MCF 10A (cell line): ENCODE measurements at places on chromosomes 1 and 21. TPM values are rescaled to one million over a fixed set of nuclear protein-coding genes. Genes with fewer than 3 reads are reported as not detected.

CFHR3 gene
- not detected in 2 replicates for total RNA-seq

RUNX3 gene
- not detected in 2 replicates for total RNA-seq

GRCh38 chr1:43531906-43532584 is 1.4 kb downstream of the PTPRF start:
- peaks cover 41% of the 10 kb centered on the region for H3K4me1 ChIP-seq
- H3K27me3 ChIP-seq = no peaks in the 10 kb centered on the region
- H3K27ac ChIP-seq = peak overlapping the region; percentile 91
- peak overlapping the region; percentile 96 for H3K4me3 ChIP-seq
- no peaks in the 10 kb centered on the region for H3K36me3 ChIP-seq
- no peak for DNase-seq

DNA sequence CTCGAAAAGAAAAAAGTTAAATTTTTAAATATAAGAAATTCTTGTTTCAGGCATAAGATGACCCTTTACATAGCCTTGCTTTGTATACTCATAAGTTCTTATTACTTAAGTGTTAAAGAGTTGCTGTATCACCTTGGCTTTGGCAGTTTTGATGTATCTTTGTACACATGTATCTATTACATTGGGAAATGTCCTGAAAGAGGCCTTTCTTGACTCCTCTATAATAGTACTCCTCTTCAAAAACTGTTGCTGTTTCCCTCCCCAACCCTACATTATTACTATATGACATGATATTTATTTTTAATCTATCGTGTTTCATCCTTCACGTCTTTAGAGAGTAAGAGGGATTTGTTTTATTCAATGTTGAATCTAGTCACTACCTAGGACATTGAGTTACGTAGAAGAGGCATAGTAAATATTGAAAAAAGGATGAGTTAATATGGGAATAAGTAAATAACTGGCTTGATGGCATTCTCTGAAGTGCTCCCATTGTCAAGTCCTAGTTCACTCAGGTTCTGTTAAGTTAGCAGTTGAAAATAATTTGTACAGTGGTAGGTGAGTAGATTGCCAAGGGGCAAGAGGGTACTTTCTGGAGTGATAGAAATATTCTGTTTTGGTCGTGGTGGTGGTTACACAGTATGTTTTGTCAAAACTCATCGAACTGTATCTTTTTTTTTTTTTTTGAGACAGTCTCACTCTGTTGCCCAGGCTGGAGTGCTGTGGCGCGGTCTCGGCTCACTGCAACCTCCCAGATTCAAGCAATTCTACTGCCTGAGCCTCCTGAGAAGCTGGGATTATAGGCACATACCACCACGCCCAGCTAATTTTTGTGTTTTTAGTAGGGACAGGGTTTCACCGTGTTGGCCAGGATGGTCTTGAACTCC is 8.2 kb downstream of the THRAP3 start:
- peaks cover 88% of the 10 kb centered on the region for H3K36me3 ChIP-seq
- H3K27me3 ChIP-seq = no peaks in the 10 kb centered on the region
- no peak for DNase-seq
- no peak overlapping the region for H3K27ac ChIP-seq

- peaks cover 72% of the 10 kb centered on the region for H3K27me3 ChIP-seq
- no peaks in the 10 kb centered on the region for H3K36me3 ChIP-seq
- no peak overlapping the region for H3K4me3 ChIP-seq
- H3K27ac ChIP-seq = no peak overlapping the region
- DNase-seq = peak; percentile 85
- no peaks in the 10 kb centered on the region for H3K4me1 ChIP-seq
Measured at GRCh38 chr1:215710036-215710898, 143.2 kb downstream of the KCTD3 start.

- no peak overlapping the region for H3K4me3 ChIP-seq
- H3K27me3 ChIP-seq = no peaks in the 10 kb centered on the region
- H3K36me3 ChIP-seq = no peaks in the 10 kb centered on the region
- no peak for DNase-seq
- no peaks in the 10 kb centered on the region for H3K4me1 ChIP-seq
- H3K27ac ChIP-seq = no peak overlapping the region
Measured at GRCh38 chr1:225471453-225472301, 43.8 kb upstream of the LBR start.
